ENCODE measurements at places on chromosomes 6 and 20.

- DNase-seq: no peak
Measured at GRCh38 chr6:45986746-45987274, 28.9 kb downstream of the CLIC5 start.

DNA sequence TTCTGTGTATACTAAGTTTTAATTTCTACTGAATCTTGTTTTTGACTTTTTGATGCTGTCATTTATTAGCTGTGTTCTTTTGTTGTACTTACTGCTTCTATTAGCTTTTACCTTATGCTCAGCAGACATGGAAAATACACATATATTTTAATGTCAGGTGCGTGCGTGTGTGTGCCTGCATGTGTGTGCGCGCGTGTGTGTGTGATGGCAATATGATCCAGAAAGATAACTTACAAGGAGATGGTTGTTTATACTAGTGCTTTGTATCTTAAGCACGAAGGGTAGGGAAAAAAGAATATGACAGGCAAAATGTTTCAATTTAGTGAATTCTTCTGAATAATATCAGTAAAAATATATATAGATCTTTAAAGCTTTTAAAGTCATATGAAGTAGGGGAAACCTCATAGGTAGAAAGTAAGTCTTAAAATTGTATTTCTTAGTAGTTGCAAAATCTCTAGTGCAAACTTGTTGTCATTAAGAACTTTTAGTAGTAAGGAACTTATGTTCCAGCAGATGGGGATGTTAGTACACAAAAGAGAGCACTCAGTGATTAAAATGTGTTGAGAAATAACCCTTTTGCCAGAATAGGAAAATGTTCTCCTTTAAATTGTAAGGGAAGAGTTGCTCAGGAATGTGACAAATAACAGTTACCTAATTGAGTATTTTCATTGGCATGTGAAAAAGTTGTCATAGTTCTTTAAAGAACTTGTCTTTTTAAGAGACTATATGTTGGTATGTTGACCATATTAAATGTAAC lies 13.2 kb downstream of the QKI start:
- DNase-seq: no peak

DNA sequence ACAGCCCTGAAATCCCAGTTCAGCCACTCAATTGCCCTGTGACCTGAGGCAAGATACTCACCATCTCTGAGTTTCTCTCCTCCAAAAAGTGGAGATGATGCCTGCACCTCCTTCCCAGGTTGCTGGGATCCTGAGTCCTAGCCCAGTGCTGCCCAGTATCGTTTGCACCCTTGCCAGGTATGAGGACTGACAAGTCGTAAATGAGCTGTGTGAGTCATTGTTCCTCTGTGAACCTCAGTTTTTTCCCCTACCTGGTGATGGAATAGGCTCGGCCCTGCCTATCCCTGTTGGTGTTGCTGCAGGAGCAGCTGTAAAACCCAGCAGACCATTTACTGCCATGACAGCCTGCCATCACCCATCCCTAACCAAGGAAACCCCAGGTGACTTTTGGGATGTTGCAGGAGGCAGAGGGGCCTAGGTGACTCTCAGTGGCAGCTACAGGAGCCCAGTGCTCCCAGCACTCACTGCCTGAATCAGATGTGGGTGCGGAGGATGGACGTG lies 229.3 kb downstream of the SYNDIG1 start:
- DNase-seq: no peak

- no peak for DNase-seq
Measured at GRCh38 chr20:16479666-16480065, 93.6 kb downstream of the KIF16B start.

DNA sequence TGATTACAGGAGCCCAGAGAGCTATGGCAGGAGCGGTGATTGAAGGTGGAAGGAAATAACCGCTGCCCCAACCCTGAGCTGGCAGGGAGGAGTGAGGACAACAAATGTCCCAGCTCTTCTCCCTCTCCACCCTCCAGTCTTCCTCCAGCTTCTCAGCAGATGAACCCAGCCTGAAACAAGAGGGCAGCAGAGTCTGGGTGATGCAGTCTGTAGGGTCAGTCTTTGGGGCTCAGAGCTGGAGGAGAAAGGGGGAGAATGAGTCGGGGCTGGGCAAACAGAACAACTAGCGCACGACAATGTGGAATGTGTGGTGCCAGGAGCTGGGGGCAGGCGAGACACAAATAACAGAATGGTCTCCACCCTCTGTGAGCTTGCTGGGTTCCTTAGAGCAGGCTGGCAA lies 4.5 kb upstream of the GUCA1A start:
- no peak for DNase-seq

DNA sequence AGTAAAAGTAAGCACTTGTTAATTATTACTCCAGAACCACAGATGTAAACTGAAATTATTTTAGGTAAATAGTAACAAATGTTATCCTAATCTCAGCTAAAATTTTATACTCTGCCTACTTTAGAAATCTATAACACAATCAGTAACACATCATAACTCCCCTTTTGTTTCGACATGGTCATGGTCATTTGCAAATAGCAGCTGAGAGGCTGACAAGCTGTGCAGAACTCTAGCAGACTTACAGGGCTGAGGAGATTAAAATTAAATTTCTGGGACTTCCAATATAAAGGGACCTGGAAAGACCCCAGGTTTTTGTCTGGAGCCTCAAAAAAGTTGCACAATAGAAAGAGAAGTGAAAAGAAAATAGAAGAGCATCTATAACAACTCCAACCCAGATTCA lies 88.8 kb downstream of the PRL start:
- DNase-seq: no peak

DNA sequence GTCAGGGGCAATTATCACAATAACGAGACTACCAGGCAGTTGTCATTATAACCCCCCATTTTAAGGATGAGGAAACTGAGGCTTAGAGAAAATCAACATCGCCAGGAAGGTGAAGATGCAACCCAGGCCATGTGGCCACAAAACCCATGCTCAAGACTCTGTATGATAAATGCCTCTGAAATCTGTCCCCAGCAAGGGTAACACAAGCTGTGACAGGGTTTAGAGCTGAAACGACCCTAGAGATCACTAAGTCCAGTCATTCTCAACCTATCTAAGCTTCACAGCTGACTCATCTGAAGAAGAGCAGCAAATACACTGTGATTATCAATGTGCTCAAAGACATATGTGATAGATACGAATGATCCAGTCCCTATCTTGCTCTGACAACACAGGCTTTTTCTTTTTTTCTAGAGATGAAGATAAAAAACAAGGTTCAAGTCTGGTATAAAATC lies 47.0 kb downstream of the ARHGAP18 start:
- no peak for DNase-seq

- DNase-seq: peak; percentile 65
Measured at GRCh38 chr6:41286544-41287346, at the start of gene TREM1. Gene TREM1 (minus strand): TSS chr6:41286682. CDS start chr6:41286655, 27 bp downstream.

DNA sequence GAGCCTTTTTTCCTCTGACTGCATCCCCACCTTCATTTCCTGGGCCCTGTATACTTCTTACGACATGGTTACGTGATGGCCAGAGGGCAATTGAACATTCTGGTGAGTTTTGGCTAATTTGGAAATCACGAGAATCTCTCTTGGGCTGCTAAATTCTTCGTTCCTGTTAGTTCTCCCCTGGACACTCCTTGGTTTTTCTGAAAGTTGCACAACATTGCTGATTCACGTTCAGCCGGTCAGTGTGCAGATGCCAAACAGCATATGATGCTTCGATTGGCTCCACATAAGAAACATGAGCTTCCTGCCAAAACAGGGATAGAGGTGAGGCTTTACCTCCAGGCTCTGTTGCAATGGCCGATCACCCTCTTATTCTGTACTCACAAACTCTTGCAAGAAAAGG lies 119.4 kb upstream of the LY86 start:
- no peak for DNase-seq

DNA sequence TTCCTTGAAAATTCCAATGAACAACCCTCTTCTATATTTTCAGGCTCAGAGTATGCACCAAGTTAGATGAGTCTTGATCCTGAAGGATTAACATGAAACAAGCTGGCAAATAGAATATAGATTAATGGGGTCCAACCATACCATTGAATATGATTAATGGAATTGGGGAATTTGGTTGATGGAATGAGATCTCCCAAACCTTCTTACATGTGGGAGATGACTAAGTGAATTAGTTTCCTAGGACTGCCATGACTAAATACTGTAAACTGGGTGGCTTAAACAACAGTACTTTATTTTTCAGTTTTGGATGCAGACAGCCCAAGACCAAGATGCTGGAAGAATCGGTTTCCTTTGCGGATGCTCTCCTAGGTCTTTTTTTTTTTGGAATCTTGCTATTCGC lies 347.0 kb downstream of the QKI start:
- DNase-seq: no peak

DNA sequence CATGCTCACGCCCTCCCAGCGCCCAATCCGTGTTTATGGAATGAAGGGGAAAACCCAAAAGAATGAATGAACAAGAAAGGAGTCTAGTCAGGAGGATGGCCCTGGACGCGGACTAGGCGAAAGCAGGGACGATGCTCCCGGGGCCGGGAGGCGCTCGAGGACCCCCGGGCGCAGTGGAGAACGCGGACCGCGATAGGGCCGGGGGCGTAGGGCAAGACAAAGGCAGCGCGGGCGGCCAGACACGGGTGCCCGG lies 758 bp downstream of the GCLC start:
- DNase-seq: no peak

DNA sequence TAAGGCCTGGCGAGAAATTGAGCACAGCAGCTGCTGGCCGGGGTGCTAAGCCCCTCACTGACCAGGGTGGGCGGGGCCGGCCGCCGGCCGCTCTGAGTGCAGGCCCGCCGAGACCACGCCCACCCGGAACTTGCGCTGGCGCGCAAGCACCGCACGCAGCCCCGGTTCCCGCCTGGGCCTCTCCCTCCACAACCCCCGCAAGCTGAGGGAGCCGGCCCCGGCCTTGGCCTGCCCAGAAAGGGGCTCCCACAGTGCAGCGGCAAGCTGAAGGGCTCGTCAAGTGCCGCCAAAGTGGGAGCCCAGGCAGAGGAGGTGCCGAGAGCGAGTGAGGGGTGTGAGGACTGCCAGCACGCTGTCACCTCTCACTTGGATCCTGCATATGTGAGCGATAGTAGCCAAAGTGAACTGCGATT lies 251.2 kb downstream of the GJA1 start:
- no peak for DNase-seq

GRCh38 chr20:51202304-51202703 lies 179.4 kb upstream of the KCNG1 start:
- DNase-seq: no peak

DNA sequence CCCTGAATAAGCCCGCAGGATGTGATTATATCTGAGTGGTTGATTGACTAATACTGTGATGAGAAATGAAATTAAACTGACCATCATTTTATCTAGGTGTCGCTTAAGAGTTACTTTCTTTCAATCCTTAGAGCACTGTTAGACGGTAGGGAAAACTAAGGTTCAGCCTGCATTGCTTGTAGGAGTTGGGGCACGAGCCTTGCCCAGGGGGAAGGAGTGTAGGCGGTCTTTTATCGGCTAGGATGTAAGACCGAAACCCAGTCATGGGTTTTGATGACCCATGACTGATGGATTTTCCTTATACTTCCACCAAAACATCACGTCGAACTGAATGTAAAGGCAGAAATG lies 392 bp upstream of the TASP1 start:
- no peak for DNase-seq

DNA sequence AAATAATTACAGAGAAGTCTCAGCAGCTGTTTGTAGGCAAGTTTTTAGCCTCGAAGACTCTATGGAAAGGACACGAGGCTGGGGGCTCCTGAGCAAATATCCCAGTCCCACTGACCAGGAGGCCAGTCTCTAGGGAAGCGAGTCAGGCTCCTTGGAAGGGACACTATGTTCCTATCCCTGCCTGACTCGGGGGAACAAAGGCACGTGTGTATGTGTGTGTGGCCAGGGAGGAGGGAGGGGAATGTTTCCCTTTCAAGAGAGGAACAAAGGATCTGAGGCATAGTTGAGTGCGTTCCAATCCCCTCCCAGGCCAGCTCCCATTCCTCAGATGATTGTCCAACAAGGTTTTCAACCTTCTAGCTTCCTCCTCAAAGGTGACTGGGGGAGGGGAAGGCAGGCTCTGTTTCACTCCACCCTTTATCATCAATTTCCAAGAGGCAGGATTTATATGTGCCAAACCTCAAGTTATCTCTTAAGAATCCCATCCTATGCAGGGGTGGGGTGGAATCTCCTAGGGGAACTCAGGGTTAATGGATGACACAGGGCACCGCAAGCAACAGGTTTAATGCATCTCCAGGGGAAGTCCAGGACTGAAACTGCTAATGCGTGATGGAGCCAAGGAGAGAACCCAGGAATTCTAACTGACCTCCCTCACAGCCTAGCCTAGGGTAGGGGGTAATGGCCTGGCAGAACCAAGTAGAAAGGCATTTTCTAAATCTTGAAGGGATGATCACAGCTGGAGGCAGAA lies 9.9 kb downstream of the BCL2L1 start:
- DNase-seq: no peak

Data from bone marrow (tissue), 2 donors.